Amygdala (tissue), 56 donors: ENCODE measurements at places on chromosomes 7 and 10.

GRCh38 chr10:26064106-26064505 is 130.1 kb downstream of the MYO3A start:
- no peak for DNase-seq

- no peak for DNase-seq
Measured at GRCh38 chr7:27130540-27131389, at the start of gene HOXA4. Gene HOXA4, minus strand, starts transcription at chr7:27130757. Its CDS starts 24 bp downstream, at chr7:27130733.

DNA sequence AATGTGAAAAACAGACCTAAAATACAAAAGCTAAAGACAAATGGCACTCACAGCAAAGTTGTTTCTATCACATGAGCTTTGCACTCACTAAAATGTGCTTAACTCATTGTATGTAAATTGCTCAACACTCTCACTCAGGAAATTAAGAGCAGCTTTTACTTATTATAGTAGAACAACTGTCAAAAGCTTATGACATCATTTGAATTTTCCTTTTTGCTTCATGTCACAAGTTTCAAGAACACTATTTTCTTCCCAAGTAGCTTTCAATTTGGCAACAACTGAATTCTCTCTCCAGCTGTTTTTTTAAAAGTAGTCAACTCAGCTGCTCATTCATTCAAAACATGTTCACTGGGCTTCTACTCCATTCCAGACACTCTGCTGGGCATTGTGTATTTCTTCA is 46.9 kb downstream of the ATE1 start:
- no peak for DNase-seq

- DNase-seq, result no peak
Measured at GRCh38 chr7:71808115-71808514, 604.0 kb downstream of the CALN1 start.

- DNase-seq, result no peak
Measured at GRCh38 chr10:33453081-33454025, 118.9 kb upstream of the NRP1 start.

DNA sequence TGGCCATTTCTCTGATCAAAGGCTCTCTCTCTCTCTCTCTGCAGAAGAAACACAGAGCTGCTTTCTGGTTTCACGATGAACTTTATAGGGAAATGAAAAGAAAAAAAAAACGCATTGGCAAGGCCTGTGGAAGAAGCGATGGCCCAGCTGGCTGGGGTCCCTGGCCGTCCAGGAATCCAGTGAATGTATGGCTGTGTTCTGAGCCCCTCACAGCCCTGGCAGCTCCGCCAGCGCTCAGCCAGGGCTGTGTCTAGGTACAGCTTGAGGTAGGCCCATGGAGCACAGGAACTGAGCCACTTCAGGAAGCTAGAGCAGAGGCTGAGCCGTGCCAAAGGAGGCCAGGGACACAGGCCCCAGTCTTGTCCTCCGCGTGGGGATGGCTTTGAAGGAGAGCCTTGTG is 13.1 kb upstream of the UCMA start:
- no peak for DNase-seq

GRCh38 chr10:77490534-77491314 is 146.9 kb downstream of the KCNMA1 start:
- no peak for DNase-seq

DNA sequence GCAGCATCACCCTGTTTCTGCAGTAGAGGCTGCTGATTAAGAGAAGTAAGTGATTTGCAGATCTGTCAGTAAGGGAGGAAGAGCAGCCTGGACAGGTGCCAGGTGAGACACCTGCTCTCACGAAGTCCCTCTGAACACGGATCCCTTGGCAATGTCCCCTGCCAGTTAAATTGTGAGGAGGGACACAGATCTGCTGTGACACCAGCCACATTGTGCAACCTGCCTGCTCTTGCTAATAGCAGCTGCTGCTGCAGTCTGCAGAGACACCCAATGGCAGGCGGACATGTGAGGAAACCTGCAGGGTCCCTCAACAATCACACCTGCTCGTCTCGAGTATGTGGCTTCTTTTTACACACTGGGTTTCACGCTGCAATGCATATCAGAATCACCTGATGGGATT is 31.9 kb downstream of the ANXA11 start:
- DNase-seq, result no peak

DNA sequence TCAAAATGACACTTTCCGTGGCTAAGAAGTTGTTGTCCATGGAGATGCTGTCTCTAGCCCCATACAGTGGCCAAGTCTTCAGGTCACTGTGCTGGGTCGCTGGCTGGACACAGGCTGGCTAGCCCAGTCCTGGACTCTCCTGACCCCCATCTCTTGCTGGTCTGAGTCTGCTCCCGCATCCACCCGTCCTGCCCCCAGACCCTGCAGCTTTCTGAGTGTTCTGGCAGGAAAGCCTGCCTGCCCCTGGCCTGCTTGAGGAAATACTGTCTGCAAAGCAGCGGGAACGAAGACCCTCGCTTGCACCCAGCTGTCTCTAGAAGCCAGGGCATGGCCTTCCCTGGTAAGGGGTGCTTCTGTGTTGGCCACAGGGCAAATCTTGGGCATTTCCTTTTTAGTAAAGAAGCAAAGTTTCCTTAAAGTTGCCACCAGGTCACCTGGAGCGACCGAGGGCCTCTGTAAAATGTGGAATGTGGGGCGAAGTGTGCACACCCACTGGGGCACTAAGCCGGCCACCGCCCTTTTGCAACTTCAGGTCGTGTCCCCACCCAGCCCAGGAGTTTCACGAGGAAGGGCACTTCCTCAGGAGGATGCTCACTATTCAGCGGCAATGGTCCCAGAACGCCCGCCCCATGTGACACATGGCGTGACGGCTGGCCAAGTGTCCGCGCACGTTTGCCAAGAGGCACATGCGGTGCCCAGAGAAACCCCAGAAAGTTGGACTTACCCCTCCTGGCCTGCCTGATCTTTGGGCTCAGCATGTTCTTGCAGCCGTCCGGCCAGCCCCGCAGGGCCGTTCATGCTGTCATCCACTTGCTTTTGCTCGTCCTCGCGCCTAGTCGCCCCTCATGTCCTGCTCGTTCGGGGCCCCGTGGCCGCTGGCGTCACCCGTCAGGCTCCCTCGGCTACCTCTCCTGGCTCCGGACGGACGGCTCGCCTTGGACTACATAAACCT is 558 bp downstream of the ARHGAP22 start:
- DNase-seq, result peak; percentile 63

DNA sequence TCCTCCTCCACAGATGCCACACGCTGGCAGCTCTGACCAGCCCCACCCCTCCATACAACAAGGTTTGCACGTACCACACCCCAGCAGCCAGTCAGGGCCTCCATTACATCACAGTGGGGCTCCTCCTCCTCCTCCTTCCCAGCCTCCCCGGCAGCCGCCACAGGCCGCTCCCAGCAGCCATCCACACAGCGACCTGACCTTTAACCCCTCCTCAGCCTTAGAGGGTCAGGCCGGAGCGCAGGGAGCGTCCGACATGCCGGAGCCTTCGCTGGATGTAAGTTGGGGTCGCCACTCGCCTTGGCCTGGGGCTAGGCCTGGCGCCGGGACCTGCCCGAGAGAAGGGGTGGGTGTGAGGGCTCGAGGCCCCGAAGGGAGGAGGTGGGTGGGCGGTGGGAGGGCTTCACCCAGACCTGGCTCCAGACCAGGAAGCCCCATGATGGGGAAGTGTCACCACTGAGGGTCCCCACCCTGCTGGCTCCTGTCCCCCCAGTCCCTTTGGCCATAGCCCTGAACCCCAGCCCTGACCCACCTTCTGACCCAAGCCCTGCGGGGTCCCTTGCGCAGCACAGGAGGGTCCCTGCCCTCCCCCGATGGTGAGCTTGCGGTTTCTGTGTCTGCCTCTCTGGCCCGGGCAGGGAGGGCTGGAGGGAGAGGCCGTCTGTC is 36.2 kb upstream of the PPIF start:
- DNase-seq, result no peak

DNA sequence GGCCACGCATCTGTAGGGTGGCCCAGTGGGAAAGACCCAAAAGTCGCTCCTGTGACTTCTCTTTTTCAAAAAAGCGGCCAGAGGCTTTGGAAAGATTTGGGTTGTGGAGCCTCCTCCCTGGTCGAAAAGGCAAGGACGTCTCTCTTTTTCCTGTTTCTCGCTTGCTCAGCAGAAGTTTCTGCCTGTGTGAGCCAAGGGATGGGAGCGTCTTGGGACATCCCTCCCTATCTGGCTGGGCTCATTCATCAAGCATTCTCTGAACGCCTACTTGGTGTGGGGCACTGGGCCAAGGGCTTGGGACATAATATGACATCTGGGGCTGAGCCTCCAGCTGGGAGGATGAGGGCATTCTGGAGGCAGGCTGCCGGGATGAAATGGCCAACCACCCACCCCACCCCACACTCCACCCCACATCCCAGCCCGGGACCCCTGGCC is 120.9 kb downstream of the C10orf105 start:
- DNase-seq, result peak; percentile 83

- DNase-seq, result no peak
Measured at GRCh38 chr7:12588259-12588904, 17.9 kb downstream of the SCIN start.

DNA sequence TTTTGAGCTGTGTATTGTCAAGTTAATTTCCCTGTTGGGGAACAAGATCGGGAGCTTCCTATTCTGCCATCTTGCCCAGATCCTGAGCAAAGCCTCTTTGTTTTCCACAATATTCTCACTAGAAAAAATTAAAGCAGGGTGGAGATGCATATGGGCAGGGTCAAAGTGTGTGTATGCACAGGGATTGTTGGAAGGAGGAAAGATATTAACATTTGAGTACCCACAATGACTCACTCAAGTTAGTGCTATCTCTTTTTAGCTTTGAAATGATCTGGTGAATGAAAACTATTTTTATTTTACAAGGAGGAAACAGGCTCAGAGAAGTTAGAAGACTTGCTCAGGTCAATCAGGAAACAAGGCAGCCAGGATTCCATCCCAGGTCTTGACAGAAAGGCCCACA is 6.7 kb upstream of the BTBD16 start:
- DNase-seq, result no peak

DNA sequence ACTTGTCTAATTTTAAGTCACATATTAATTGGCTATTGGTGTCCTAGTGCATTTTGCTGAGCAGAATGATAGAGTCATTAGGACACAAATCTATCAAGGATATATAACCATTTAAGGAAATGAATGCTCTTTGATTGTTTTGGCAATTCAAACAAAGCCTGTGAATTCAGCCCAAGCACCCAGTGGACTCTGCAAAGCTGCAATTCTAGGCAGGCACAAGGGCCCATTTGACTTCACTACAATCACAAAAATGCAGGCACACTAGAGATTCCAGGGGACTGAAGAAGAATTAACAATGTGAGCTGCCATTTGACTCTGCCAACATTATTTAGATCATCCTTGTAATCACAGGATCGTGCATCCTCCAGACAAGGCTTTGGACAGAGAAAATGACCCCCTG is 544.2 kb upstream of the PHF14 start:
- DNase-seq, result peak; percentile 15

- DNase-seq, result no peak
Measured at GRCh38 chr10:71437537-71438092, 40.9 kb downstream of the CDH23 start.

GRCh38 chr10:1347962-1348772 is 292.0 kb downstream of the WDR37 start:
- no peak for DNase-seq

GRCh38 chr10:127657056-127657455 is 79.9 kb upstream of the FOXI2 start:
- DNase-seq, result no peak

GRCh38 chr10:81065474-81065873 is 527.8 kb downstream of the SH2D4B start:
- DNase-seq, result no peak

DNA sequence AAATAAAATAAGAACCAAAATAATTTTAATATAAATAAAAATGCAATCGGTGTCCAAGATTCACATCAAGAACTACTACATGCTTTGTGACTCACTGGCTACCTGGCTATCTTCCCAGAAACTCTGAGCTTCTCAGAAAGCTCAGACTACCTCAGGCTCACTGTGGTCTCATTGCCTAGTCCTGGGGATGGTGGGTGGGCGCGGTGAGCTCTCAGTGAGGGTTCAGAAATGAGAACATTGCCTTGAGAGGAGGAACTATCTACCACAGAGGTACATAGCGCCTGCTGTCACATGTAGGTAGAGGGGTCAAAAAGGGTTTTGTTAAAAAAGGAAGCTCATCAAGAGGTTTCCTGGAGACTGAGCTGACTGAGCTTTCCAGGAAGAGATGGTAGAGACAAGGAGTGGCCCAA is 108.0 kb downstream of the WDFY4 start:
- no peak for DNase-seq

DNA sequence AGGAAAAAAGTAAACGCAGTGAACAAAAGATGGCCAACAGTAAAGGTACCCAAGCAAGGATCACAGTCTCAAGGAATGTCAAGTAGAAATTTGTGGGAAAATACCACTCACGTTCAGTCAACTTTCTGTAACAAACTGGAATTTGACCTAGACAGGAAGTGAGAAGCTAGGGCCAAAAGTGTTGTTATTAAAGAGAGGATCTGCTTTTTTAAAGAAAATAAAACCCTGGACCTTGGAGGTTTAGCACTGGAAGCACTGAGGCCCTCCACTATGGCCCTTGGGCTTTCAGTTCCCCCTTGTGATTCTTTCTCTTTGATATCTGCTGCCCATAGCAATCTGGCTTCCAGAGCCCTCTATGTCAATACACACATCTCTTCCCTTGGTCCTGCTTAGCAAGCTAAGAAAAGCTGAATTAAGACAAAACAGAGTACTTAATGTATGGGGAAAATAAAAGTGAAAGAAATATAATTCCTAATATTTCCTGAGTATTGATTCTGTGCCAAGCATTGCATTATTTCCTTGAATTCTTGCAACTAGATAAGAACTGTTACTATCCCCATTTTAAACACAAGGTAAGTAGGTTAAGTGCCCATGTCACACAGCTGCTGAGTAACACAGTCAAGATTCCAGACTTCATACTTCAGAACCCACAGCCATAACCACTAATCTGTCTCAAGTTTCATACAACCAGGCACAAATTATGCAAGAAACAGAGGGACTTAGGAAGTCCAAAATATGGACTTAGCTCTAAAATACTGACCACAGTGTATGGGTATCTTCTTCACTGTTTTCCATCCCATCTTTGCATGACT is 2.6 kb upstream of the ZNF438 start:
- no peak for DNase-seq
